ENCODE measurements at places on chromosomes 6 and 20.

GRCh38 chr6:154445417-154445816 lies 65.1 kb downstream of the CNKSR3 start:
- DNase-seq = no peak

GRCh38 chr20:49589747-49590146 lies 21.8 kb upstream of the PTGIS start:
- no peak for DNase-seq

DNA sequence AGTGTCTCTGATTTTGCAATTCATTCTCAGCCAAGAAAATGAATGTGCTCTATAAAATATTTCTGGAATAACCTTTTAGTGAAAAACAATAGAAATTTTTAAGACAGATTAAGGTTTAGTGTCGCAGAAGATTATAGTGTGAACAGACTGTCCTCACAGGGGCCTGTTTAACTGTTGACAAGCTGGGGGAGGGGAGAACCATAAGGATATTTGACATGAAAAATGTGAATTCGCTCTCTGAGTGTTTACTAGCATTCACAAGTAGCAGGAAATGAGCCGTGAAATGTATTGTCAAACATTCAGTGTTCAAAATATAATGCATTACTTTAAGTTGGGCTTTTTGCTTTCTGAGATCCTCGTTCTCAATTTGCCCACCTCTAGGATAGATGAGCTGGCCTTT lies 134.8 kb upstream of the TSHZ2 start:
- DNase-seq = no peak

GRCh38 chr6:42177514-42178364 lies 4.6 kb downstream of the GUCA1A start:
- no peak for DNase-seq

All from stimulated activated CD4-positive, alpha-beta T cell treated with anti-CD3 and anti-CD28 coated beads, Interleukin-1b, Interleukin-23, amount 100 ng/mL, for 48 hours (primary cell).